Keratinocyte (primary cell): ENCODE measurements at places on chromosomes 6 and 20.

DNA sequence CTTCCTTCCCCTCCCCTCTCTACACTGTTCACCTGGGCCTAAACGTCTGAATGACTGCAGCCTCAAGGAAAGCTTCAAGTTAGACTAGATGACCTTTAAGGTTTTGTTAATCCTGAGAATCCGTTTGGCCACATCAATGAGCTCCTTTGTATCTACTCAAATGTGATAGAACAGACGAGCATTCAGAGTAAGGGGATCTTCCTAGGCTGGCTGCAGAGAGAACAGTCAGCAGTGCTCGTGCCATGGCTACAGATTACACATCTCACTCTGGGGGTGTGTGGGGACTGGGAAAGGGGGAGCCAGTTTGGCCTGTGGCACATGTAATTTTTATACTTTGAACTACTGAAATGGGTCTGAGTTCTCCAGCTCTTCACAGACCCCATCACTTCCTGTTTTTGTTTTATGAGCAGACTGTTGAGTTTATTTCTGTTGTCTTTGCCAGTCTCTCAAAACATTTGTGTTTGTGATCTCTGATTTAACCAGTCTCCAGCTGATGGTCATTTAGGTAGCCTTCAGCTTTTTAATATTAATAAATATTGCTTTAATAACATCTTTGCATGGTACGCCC is 50.9 kb downstream of the KCNS1 start:
- DNase-seq: no peak

DNA sequence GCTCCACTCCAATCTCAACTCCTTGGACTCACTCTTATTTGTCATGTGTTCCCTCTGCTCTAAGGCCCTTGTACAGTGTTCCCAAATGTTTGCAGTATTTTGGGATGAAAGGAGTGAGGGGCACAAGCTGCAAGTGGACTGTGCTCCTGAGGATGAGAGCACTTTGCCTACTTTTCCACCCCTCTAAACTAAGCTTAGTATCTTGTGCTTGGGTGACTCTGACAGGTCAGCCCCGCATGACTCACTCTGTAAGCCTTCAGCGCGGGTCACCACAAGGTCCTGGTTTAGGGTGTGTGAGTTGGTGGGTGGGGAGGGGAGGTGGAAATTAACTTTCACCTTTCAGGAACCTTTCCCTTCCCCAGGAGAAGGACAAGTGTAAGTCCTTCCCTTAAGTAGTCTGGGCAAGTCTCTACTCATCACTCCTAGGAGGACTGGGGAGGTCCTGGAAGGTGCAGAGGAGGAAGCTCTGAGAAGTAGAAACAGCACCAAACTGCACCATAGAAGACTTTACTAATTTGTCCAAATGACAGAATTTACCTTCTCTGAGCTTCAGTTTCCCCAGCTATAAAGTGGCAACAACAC is 68.8 kb upstream of the EPB41L1 start:
- DNase-seq: peak; percentile 46

DNA sequence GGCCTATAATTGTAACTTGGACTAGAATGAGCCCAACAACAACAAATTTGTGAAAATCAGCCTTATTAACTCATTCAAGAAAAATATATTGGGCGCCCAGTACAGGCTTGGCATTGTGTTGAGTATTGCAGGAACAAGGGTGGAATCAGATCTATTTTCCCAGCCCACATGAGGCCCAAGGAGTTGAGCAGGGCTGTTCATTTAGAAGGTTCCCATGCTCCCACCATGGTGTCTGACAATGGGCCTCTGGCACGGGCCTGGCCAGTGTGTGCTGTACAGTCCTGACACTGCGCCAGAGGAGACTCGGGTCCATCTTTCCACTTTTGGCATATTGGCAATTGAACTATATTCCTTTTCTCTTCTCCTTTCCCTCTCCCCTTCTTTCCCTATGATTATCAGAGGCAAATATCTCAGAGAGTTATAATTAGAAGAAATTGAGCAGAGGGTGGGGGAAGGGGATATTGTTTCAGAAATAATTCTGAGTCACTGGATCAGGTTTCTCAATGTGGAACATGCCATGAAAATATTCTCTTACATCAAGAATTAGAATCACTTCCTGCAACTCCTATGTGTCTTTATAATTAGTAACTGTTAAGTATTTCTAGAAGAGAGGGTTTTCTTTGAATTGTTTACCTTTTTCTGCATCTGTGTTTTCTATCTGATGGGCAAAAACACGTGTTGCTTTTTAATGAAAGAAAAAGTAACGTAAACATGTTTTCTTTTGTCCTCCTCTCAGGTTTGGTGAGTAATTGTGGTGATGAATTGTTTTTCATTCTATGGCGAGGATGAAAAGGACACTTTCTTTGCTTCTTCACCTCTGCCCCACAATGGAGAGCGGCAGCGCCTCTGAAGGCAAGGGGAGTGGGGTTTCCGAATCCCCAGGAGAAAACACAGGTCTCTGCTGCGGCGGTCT is 209.4 kb downstream of the FOXA2 start:
- no peak for DNase-seq

GRCh38 chr20:3704087-3704486 is 8.3 kb downstream of the SIGLEC1 start:
- DNase-seq: no peak

- DNase-seq: no peak
These were observed 3.8 kb downstream of the IL17A start for GRCh38 chr6:52189974-52190373.

DNA sequence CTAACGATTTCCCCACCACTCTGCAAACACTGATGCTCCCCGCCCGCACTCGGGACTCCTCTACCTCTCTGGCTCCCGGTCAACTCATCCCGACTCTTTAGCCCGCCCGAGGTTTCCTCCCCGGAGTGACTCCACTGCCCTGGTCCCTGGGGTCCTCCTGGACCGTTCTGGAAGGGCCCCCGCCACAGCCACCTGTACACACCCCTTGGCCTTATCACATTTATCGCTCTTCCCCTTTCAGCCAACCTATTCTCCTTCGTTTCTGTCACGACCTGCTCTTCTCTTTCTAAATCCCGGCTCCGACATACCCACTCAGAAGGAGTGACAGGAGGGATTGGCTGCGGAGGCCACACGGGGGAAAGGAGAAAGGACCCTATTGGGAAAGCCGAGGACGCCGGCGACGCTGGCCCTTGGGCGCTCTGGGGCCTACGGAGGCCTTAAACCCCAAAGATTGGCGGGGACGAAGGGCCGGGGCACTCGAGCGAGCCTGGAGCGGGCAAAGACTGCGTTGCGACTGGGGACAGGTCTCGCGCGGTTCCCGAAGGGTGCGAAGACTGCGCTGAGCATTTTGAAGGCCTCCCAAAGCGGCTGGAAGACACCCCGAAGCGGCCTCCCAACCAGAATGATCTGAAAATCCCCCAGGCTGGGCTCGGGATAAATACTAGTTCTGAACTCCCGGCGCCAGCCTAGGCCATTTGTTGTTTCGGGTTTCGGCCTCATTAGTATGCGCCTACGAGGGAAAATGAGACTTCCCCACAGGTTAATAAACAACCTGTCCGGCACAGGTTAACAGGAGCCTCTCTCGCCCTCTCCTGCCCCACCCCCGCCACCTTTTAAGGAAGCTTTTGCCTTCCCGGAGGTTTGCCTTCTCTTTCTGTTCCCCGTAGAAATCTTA is 9.2 kb downstream of the SIM1 start:
- no peak for DNase-seq

- DNase-seq: no peak
These were observed 76.3 kb downstream of the BTBD3 start for GRCh38 chr20:11993886-11994461.

DNA sequence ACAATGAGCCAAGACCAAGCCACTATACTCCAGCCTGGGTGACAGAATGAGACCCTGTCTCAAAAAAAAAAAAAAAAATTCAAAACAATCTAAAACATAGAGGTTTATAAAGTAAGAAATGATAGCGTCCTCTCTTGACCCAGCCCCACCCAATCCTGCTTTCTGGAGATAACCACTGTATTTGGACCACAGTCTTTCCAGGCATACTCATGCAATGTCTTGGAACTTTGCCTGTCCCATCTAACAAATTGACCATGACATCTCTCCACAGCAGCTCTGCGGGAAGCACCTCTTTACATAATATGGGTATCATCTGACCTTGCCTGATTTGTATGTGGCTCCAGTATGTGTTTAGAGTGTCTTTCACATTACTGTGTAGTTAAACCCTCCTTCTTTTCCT is 9.1 kb upstream of the SHLD1 start:
- DNase-seq: no peak

DNA sequence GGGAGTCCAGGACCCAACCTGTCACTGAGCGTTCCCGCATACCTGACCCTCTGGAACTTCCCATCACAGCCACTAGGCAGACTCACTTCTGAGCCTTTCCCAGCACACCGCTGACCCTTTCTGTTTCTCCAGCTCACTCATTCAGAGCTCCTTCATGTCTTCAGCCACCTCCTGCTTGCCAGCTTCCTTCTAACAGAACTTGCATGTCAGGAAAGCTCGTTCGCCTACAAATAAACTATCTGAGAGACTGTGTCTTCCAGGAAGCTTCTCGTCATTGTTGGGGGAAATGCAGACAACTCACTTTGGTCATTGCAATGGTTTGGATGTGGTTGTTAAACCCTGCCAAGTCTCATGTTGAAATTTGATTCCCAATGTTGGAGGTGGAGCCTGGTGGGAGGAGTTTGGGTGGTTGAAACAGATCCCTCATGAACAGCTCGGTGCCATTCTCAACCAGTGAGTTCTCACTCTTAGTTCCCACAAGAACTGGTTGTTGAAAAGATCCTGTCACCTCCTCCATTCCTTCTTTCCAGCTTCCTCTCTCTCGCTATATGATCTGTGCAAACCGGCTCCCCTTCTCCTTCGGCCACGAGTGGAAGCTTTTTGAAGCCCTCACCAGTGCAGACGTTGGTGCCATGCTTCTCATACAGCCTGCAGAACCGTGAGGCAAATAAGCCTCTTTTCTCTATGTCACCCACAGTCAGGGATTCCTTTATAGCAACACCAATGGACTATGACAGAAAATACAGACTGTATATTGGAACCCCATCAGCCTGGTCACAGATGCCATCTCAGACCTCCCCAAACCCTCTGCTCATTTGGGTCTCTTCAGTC is 1.4 kb upstream of the MUC21 start:
- DNase-seq: no peak

- DNase-seq: no peak
These were observed 20.5 kb upstream of the MYLIP start for GRCh38 chr6:16108419-16108818.

DNA sequence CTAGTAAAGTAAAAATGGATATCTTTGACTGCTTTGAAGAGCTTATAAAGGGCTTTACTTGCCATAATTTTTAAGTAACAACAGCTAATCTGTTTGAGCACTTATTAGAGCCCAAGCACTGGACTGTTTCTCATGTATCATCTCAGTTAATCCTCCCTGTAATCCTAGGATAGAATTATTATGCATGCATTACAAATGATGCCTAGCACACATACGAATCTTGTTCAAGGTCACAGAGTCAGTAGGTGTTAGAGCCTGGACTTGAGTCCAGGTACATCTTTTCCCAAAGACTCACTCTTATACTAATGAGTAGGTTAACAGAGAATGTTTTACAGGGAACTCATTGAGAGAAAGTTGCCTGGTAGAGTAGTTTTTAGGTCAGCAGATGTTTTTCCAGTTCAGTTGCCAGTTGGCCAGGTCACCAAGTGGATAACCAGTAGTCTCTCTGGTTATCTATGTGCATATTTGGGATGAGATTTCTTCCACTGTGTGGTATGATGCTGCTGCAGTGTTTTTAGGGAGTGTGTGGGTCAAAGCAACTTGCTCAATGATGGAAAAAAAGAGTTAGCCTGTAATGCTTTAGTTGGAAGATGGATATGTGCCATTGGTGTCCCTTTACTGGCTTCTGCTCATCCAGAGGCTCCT is 32.3 kb upstream of the LAMA4 start:
- no peak for DNase-seq

- no peak for DNase-seq
These were observed 126.3 kb downstream of the CARMIL1 start for GRCh38 chr6:25405442-25405841.

- no peak for DNase-seq
These were observed at the start of gene BIRC7 for GRCh38 chr20:63235399-63235983. BIRC7 (plus strand) TSS chr20:63235905; CDS start chr20:63236097, 192 bp downstream.

DNA sequence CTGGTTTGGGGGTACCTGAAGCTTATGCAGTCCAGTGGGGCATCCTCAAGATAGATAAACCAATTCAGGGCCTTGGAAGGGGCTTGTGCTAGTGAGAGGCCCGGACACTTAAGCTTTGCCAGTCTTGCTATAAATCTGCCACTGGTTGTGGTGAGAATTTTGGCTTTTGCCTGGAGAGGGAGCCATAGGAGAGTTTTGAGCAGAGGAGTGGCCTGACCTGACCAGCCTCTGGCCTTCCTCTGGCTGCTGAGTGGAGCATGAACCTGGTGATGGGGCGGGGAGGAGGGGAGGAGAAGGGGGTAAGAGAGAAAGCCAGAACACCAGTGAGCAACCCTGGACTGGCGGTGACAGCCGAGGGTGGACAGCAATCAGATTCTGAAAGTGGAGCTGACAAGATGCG is 7.1 kb downstream of the TMEM74B start:
- DNase-seq: no peak

DNA sequence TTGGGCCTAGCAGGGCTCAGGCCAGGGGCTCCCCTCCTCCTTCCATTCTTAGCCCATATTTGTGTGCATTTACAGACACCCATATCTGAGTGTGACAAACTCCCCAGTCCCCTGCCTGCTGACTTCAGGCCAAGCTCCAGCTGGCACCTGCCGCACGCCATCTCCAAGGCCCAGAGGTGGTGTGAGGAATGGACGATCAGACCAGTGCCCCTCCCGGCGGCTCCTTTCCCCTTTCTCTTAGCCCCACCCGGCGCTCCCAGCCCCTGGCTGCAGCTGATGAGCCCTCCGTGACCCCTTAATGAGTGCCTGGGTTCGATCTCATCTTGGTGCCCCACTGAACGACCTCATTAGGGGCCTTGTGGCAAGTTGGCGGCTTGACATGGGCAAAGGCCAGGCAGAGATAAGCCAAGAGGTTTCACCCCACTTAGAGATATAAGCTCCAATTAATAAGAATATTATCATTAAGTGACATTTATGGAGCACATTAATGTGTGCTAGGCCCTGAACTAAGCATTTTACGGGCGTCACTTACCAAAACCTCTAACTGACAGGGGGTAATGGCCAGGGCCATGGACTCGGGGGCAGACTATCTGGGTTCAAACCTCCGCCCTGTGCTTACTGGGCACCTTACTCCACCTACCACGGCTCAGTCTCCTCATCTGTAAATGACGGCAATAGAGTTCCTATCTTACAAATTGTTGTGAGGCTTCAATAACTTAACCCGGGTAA is 17.5 kb downstream of the ADA start:
- DNase-seq: no peak

DNA sequence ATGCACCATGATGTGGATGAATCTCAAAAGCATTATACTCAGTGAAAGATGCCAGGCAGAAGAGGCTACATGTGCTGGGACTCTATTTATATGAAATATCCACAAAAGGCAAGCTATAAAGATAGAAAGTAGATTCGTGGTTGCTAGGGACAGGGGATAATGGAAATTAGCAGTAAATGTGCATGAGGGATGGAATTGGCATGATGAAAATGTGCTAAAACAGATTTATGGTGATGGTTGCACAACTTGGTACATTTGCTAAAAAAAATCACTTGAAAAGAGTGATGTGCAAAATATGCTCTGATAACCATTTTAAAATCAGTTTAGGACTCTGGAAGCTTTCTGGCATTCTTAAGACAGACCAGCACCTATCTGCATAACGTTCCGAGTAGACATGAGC is 61.6 kb downstream of the ALDH8A1 start:
- no peak for DNase-seq
